ENCODE measurements at places on chromosomes 16 and 17.
A peak's percentile ranks its signal among the peaks of the same experiment; 100 is the strongest.

DNA sequence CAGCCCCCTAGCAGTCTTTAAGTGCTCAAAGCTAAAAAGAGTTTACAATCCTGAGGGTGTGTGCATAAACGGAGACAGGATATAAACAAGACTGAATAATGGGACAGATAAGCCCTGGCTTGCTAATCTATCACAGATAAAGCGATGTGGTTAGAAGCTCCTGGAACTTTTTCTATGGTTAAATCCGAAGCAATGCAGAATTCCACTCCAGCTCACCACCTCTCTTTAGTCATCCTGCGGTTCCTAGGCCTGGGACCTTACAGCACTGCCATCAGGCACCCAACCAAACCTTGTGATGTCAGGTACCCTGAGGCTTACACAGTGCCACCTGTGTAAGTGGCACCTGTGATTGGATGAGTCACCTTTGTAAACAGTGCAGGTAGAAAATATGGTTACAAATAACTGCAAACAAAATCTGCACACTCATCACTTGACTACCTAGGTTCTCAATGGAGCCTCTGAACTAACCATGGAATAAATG is 31.5 kb upstream of the B4GALNT2 start:
- DNase-seq: no peak

- no peak for DNase-seq
Measured at GRCh38 chr17:75557852-75558665, 29.5 kb upstream of the MYO15B start.

GRCh38 chr16:51445250-51445649 is 294.2 kb upstream of the SALL1 start:
- DNase-seq: no peak

- DNase-seq: no peak
Measured at GRCh38 chr17:69560987-69561441, 146.5 kb downstream of the MAP2K6 start.

- DNase-seq: peak; percentile 64
Measured at GRCh38 chr16:67842509-67843342, 606 bp downstream of the THAP11 start.

DNA sequence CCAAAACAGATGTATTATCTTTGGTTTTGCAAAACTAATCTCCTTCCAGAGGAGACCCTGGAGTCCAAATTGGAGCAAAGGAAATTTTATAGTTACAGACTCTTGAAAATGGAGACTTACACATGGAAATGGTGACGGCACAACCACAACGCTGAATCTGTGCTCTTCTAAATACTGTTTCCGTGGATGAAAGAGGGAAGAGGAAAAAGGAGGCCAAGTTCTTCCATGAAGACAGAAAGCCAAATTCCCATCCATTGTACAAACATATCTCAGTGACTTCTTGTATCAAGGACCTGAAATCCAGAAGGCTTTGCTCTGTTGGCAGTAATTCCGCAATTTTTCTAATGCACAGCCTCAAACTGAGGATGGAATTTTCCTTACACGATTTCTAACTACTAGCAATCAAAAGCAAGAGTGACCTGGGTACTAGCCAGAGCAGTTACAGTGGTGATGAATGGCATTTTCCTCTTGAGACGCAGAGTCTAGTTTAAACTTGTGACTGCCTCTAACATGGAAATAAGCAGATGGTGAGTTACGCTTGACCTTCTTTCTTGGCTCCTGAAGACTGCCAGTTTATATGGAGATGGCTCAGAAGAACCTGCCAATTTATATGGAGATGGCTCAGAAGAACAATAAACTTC is 38.5 kb downstream of the VPS53 start:
- no peak for DNase-seq

DNA sequence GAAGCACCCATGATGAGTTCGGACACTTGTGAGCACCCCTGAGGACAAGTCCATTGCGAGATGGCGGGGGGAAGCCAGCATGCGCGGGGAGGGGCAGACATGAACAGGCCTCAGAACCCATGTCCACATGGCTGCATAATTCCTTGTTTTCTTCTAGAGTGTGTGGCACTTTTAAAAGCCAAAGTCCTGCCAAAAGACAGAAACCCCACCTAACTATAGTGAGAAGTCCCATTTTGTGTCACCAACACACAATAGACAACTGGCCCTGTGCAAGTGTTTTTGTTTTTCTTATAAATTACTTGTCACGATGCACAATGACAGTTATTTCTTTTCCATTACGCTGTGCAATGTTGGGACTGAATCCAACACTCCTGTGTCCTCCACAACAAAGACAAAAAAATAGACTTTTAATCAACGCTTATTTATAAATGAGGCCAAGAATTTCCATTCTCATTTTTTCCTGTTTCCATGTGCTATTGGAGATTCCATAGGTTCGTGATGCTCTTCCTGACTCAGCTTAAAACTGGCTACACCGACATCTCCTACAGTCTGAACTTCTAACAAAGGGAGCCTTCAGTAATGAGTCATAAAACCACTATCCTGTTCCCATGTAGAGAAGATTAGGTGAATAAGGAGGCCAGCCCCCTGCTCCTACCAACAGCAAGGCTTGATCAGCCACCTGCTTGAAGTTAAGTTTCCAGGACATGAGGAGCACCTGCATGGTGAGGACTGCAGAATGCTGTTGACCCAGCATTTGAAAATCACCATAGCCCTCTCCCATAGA is 98.9 kb downstream of the ZNF423 start:
- no peak for DNase-seq

DNA sequence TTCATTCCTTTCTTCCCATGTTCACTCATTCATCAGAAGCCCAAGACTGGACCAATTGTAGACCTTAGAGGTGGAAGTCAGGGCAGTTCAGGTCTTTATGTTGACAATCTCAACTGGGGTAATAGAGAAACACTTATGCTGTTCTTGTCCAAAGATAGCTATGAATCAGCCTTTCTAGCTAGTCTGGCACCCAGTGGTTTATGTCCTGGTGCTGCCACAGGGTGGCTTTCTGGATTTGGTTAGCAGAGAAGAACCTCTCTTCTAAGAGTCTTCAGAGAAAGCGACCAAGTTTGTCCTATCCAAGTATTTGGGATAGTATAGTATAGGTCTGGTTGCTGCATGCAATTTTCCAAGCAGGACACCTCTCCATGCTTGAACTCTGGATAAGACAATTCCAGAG is 83.3 kb downstream of the NOG start:
- no peak for DNase-seq

DNA sequence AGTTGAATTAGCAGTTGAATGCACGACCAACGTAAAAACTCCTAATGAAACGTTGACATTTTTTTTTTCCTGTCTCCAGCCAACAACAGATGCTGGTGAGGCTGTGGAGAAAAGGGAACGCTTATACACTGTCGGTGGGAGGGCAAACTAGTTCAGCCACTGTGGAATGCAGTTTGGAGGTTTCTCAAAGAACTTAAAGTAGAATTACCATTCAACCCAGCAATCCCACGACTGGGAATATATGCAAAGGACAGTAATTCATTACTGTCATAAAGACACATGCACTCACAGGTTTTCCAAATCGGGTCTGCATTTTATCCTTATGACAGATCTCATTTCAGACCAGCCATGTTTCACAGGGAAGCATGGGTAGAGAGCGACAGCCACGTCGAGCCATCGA is 3.5 kb upstream of the WFDC1 start:
- DNase-seq: no peak
